Activated CD8-positive, alpha-beta memory T cell treated with anti-CD3 and anti-CD28 coated beads for 48 hours (primary cell): ENCODE measurements at places on chromosomes 4 and X.
A peak's percentile ranks its signal among the peaks of the same experiment; 100 is the strongest.

GRCh38 chrX:65697211-65697641 is 29.8 kb downstream of the MSN start:
- no peak for DNase-seq

GRCh38 chrX:107118322-107119147 is at the start of gene RBM41:
RBM41 (minus strand) TSS chrX:107118822; CDS start chrX:107118773, 49 bp downstream.
- DNase-seq: peak; percentile 7

DNA sequence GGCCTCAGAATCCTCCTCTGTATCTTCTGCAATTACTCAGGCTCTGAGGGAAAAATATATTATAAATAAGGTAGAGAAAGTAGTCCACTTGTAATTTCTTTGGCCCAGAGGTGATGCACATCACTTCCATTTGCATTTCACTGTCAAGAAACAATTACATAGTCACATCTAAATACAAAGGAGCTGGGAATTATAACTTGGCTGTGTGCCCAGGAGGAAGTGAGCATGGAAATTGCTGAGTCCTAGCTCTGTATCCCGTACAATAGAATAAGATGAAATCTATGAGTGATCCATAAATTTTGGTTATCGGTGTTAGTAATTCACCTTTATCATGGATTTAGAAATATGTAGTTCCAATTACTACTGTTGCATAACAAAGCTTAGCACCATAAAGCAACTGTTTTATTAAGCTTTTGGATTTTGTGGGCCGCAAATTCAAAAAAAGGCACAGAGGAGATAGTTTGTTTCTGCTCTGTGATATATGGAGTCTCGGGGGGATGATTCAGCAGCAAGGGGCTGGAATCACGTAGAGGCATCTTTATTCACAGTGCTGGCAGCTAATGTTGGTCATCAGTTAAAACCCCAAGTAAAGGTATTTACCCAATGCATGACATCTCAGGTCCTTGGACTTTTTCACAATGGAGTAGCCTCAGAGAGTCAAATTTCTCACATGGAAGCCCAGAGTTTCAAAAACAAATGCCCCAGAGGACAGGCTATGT is 241.4 kb upstream of the GALNT7 start:
- DNase-seq: no peak

- no peak for DNase-seq
Measured at GRCh38 chr4:94913316-94913715, 155.6 kb downstream of the BMPR1B start.

DNA sequence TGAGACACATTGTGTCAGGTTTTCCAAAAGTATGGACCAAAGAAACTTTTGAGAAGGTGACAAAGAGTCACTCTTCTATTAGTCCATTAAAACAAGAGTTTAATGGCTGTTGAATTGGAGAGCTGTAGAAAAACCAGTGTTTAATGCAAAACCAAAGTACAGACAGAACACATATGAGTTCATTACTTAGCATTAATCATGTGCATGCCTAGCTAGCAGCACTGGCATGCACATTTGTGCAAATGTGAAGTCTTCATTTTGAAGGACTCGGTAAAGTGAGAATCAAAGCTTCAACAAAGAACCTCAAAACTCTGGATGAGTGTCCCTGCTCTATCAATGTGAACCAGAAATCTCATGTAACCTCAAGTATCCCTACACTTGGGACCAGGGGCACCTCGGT is 256.3 kb upstream of the PPARGC1A start:
- DNase-seq: no peak

DNA sequence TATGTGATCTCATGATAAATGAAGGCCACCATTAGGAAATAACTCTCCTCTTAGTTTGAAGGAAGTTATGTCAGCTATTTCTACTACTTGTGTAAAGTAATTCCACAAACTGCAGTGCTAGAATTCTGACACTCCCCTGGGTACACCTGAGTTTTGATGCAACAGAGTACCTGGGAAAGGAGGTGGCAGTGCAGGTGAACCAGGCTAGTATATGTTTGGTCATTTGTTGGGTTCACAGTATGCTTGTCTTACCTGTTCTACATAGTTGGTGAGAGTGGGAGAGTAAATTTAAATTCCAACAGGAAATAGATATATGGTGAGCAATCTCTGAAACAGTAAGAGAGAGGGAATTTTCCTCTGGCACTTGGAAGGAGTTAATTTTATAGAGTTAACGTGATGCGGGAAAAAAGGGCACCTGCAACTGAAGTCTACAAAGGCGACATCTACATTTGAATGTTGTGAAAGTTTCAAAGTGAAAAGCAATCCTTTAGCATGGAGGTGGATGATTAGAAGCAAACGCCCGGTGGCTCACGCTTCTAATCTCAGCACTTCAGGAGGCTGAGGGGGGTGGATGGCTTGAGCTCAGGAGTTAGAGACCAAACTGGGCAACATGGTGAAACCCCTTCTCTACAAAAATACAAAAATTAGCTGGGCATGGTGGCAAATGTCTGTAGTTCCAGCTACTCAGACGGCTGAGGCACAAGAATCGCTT is 8.3 kb upstream of the SLC10A6 start:
- no peak for DNase-seq

GRCh38 chrX:49162620-49163019 is at the start of gene MAGIX:
MAGIX (plus strand) TSS chrX:49162758; CDS start chrX:49162890, 132 bp downstream.
- no peak for DNase-seq

- no peak for DNase-seq
Measured at GRCh38 chr4:80071604-80072227, 1.3 kb downstream of the ANTXR2 start.

DNA sequence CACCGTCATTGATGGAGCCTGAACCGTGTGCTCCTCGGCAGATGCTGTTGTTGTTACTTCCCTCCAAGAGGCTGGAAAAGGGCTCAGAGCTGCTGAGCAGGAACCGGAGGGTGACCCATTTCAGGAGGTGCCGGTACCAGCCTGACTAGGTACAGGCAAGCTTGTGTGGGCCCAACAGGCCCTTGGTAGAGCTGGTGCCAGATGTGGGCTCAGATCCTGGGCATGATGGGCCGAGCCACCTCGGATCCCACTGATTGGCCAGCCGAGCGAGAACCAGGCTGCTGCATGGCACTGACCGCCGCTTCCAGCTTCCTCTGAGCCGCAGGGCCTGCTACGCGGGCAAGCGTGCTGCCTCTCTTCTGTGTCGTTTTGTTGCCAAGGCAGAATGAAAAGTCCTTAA is 33.7 kb downstream of the NOP14 start:
- no peak for DNase-seq

- DNase-seq: no peak
Measured at GRCh38 chrX:85111347-85111746, 107.7 kb downstream of the APOOL start.

GRCh38 chrX:72308566-72309296 is 3.0 kb upstream of the CITED1 start:
- no peak for DNase-seq

GRCh38 chr4:23060776-23061175 is 368.0 kb downstream of the GBA3 start:
- no peak for DNase-seq

DNA sequence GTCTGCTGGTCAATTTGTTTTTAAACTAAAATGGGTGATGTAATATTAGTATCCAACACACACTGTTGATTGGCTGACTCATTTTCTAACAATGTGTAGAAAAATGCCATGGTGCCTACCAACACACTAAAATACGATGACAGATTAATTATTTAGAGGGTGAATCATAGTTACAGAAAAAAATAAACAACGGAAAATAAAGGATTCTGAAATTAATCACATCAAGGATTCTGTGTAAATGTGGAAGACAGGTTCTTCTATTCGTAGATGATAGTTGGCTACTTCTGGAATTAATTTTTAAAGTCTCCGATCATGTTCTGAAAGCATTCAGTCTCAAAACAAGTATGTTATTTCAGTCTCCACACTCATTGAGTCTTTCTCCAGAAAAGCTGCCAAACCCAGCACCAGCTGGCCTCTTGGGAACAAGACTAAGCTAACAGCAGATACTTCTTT is 8.2 kb upstream of the IQCM start:
- DNase-seq: no peak

DNA sequence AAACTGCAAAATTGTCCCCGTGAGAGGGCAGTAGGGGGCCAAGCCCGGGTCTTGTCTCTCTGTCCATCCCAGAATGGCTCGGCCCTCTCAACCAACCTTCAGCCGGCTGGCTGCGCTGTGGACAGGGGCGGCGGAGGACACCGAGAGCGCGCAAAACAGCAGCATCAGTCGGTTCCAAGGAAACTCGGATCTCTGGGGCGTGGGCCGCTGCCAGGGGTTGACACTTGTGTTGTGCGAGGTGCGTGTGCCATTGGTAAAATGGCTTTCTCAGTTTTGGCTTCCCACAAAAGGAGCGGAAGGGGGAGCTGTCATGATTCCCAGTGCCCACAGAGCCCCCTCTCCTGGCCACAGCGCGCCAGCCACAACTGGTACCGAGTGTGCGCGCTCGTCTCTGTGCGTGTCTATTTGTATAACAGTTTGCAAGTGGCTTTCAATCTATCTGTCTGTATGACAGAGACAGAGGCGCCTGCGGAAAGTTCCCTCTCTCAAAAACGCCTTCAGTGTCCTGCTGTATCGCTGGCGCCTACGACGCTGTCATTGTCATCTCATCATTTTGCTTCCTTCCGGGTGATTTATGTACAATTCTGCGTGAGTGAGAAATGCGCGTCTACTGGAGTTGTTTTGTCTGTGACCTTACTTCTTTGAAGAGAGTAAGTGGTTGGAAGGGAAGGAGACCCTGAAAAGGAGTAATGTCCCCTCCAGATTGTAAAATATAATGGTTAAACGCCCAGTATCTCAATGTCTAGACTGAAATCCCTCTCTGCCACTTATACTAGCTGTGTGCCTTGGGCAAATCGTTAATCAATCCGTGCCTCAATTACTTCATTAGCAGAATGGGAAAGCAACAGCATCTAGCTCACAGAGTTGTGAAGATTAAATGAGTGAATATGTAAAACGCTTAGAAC is 1.8 kb downstream of the DKK2 start:
- DNase-seq: no peak

- no peak for DNase-seq
Measured at GRCh38 chr4:8303485-8304281, 34.1 kb downstream of the HTRA3 start.

GRCh38 chr4:184344899-184345572 is 127.4 kb upstream of the ENPP6 start:
- no peak for DNase-seq

GRCh38 chr4:65667506-65668041 is 2.7 kb downstream of the EPHA5 start:
- no peak for DNase-seq

DNA sequence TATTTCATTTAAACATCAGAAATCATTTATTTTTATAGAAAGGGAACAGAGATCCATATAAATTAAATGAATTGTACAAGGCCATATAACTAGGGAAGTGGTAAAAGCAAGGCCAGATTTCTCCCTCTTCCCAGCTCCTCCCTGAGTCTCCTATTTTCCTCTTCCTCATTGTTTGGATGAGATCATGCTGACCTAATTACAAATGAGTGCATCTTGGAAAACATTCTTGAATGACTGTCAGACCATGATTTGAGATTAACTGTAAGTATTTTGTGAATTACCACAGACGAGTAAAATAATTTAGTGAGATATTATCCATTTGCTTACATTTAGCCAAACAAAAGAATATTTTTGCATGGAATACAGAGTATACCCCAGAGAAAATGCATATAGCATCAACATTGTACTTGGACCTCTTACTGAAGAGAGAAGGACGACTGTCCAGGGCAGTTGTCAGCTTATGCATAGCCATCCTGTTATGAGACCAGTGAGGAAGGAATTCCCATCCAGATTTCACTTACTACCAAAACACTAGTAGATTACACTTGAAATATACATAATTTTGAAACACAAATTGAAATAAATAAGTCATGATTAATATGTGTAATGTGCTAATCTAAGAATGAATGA is 47.3 kb downstream of the SLAIN2 start:
- no peak for DNase-seq

- DNase-seq: no peak
Measured at GRCh38 chr4:156456830-156457229, 503.2 kb upstream of the CTSO start.

DNA sequence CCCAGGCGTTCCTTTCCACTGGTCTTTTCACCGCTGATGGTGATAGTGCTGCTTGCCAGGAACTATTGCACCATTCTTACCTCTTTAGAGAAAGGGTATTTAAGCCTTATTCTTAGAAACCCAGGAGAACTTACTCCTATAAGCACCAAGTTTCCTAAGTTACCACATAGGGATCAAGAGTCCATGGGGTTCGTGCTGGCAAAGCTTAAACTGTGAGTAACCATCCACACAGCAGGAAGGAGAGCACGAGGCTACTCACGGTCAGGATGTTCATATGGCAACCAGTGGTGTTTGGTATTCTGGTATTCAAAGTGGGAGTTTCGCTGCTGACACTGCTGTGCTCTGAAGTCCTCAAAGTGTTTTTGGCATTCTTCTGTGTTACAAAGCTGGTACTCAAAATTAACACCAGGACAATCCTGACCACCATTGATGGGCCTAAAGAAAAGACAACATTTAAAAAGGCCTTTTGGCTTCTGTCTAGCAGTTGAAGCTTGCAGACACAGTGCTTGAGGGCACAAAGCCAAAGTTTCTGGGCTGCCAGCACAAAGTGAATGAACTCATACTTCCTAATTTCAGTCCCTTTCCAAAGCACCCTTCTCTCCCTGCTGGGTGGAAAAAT is 256.9 kb downstream of the ADAMTS3 start:
- DNase-seq: no peak

- DNase-seq: no peak
Measured at GRCh38 chrX:101117701-101118100, 19.7 kb downstream of the CENPI start.

- DNase-seq: no peak
Measured at GRCh38 chr4:147741190-147741788, 9.4 kb downstream of the ARHGAP10 start.

- DNase-seq: no peak
Measured at GRCh38 chr4:140800666-140801065, 44.5 kb upstream of the TBC1D9 start.

DNA sequence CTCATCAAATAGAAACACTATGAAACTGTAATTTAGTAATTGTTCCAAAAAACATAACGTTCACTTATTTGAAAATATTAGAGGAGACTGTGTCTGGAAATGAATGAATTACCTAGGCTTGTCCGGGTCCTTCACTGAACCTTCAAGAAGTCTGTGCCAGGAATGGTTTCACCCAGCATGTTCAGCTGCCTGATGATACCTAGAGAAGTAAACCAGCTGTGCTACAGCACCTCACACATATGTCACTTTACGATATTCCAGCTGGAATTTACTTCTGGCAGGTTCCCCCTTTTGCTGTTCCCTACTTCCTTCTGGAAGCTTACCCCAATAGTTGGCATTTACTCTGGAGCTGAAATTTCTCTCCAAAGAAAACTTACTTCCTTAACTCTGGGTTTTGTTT is 906.5 kb downstream of the FAT4 start:
- DNase-seq: no peak

- no peak for DNase-seq
Measured at GRCh38 chr4:112519689-112520597, 4.0 kb upstream of the NEUROG2 start.
